Caco-2 (cell line): ENCODE measurements at places on chromosomes 6 and 20. TPM values are rescaled to one million over a fixed set of nuclear protein-coding genes. Genes with fewer than 3 reads are reported as not detected.

MYLK4 gene
- total RNA-seq: 0.65 and 0.75 TPM in 2 replicates

COL12A1 gene
- total RNA-seq: 61.8 and 68.0 TPM in 2 replicates

PPP1R3G gene
- total RNA-seq: 0.14 and 0.18 TPM in 2 replicates

SALL4 gene
- total RNA-seq: 75.8 and 84.5 TPM in 2 replicates

- no peaks in the 10 kb centered on the region for H3K27me3 ChIP-seq
- no peaks in the 10 kb centered on the region for H3K4me1 ChIP-seq
- H3K27ac ChIP-seq: no peak overlapping the region
- no peak for DNase-seq
- no peaks in the 10 kb centered on the region for H3K36me3 ChIP-seq
Measured at GRCh38 chr6:22471132-22471690, 98.2 kb upstream of the HDGFL1 start.

GRCh38 chr20:62027698-62028321, 37.9 kb downstream of the TAF4 start:
- no peaks in the 10 kb centered on the region for H3K27me3 ChIP-seq
- H3K27ac ChIP-seq: no peak overlapping the region
- H3K4me3 ChIP-seq: no peak overlapping the region
- no peaks in the 10 kb centered on the region for H3K4me1 ChIP-seq
- DNase-seq: no peak

- H3K4me1 ChIP-seq: peaks cover 30% of the 10 kb centered on the region
- H3K27ac ChIP-seq: peak overlapping the region; percentile 25
- peaks cover 8% of the 10 kb centered on the region for H3K36me3 ChIP-seq
- no peak overlapping the region for H3K4me3 ChIP-seq
- no peaks in the 10 kb centered on the region for H3K27me3 ChIP-seq
Measured at GRCh38 chr20:17955302-17955701, 13.3 kb downstream of the SNX5 start.

DNA sequence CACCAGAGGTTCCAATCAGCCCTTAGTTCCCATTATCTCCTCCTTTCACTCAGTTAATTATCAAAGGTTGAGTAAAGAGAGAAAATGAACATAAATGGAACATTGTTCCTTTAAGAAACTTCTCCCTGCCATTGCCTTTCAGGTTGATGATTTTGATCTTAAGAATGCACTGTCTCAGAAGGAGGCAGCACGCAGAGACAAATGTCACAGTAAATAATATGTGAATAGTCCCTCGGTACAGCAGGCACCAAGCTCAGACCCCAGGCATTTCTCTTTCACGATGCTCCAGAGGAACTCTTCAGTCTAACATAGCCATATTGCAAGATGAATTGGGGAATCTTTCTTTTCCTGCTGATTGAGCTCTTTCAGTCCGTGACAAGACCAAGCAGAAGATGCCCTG, 435.3 kb upstream of the SPTLC3 start:
- H3K27me3 ChIP-seq: no peaks in the 10 kb centered on the region; the same call in 1 of the 2 replicates
- DNase-seq: no peak

DNA sequence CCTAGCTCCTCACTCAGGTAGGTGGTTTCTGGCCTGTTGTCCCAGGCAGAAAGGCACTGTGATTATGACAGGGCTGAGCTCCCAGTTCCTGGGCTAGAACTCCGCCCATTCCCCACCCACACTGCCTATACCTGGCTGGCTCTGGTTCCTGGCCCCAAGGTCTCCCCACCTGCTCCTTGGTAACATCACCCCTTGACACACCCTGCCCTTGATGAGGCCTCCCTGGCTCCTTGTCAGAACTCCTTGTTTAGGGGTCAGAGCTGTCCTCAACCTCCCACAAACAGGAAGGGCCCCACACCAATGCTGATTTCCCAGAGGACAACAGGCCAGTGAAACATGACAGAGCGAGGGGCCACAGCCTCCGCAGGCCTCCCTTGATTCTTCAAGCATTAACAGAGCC, 15.5 kb upstream of the MYMX start:
- peaks cover 30% of the 10 kb centered on the region for H3K4me1 ChIP-seq
- peak overlapping the region; percentile 59 for H3K27ac ChIP-seq
- H3K27me3 ChIP-seq: no peaks in the 10 kb centered on the region
- no peaks in the 10 kb centered on the region for H3K36me3 ChIP-seq

GRCh38 chr6:84638286-84638685, 126.1 kb downstream of the TBX18 start:
- H3K27ac ChIP-seq: no peak overlapping the region
- H3K36me3 ChIP-seq: no peaks in the 10 kb centered on the region
- no peak for DNase-seq
- no peaks in the 10 kb centered on the region for H3K4me1 ChIP-seq

DNA sequence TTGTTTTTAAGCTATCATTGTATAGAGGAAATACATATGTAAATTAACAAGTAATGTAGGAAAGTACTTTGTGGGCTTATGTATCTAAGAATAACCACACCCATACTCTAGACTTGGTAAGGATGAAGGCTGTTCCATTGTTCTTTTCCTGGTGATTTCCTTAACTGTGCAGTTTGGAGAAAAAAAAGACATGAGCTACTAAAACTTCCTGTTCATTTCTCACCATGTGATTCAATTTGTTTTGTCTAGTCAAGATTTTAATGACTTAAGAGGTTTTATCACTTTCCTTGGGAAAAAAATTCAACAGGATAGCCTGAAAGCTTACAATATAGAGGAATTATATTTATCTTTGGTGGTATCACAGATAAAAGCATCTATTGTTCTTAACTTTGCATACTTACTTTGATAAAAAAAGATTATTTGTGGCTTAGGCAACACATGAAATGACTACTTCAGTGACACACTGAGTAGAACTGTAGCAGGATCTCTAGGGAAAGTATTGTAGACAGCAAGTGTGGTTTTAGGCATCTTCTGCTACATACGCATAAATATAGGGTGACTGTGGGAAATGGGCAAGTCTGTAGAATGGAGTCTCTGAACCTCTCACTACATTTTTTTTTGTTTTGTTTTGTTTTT, 80.3 kb downstream of the GJA1 start:
- no peaks in the 10 kb centered on the region for H3K27me3 ChIP-seq
- H3K4me1 ChIP-seq: 0 out of 2 replicates have a peak, but pooled peaks cover under 1% of the 10 kb centered on the region
- no peak for DNase-seq
- H3K4me3 ChIP-seq: no peak overlapping the region
- H3K36me3 ChIP-seq: no peaks in the 10 kb centered on the region
- no peak overlapping the region for H3K27ac ChIP-seq

DNA sequence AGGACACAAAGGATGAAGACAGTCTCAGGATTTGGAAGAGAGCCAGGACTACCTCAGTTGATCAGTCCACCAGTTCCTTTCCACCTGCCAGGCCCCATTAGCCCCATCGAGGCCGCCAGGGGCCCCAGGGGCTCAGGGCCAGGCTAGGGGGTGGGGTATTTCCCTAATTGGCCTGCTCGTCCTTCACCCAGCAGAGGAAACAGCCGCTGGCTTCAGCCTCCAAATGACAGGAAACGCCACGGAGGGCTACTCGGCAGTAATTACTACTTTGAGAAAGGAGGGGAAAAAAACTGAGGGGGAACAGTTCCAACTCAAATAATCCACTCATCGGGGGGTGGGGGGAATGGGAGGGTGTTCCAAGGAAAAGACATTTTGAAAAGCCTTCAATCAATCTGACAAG, 42.7 kb downstream of the MAFB start:
- peaks cover 1% of the 10 kb centered on the region; the same call in 1 of the 2 replicates for H3K27me3 ChIP-seq
- no peak for DNase-seq
- H3K4me1 ChIP-seq: no peaks in the 10 kb centered on the region
- no peaks in the 10 kb centered on the region for H3K36me3 ChIP-seq

DNA sequence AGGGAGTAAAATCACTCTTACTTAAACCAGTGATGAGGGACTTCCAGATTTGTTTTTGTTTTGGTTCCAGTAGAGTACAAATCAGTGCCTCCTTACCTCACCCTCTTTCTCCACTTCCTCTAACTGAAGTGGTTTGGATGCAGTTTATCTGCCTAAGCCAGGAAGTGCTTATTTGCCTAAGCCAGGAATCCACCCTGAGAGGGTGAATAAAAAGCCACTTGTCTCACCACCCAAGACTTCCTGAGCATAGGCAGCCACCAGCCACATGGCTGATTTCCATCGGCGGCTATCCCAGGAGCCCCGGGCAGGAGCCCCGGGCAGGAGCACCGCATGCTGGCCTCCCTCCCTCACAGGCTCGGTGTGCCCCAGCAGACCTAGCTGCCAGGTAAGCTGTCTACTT, 12.0 kb downstream of the LRP11 start:
- DNase-seq: no peak
- H3K4me1 ChIP-seq: peaks cover 27% of the 10 kb centered on the region
- no peak overlapping the region for H3K27ac ChIP-seq
- H3K36me3 ChIP-seq: no peaks in the 10 kb centered on the region
- no peak overlapping the region for H3K4me3 ChIP-seq
- H3K27me3 ChIP-seq: no peaks in the 10 kb centered on the region

- no peak for DNase-seq
- no peaks in the 10 kb centered on the region for H3K36me3 ChIP-seq
- no peaks in the 10 kb centered on the region for H3K27me3 ChIP-seq
- H3K4me1 ChIP-seq: no peaks in the 10 kb centered on the region
- no peak overlapping the region for H3K4me3 ChIP-seq
Measured at GRCh38 chr6:72835749-72836148, 213.9 kb downstream of the KCNQ5 start.

GRCh38 chr20:46013829-46014516, 5.3 kb downstream of the MMP9 start:
- no peaks in the 10 kb centered on the region for H3K36me3 ChIP-seq
- H3K27ac ChIP-seq: no peak overlapping the region
- H3K27me3 ChIP-seq: no peaks in the 10 kb centered on the region; the same call in 1 of the 2 replicates
- H3K4me1 ChIP-seq: peaks cover 8% of the 10 kb centered on the region
- peak; percentile 81 for DNase-seq
- H3K4me3 ChIP-seq: peak overlapping the region; percentile 16; the same call in 1 of the 2 replicates

DNA sequence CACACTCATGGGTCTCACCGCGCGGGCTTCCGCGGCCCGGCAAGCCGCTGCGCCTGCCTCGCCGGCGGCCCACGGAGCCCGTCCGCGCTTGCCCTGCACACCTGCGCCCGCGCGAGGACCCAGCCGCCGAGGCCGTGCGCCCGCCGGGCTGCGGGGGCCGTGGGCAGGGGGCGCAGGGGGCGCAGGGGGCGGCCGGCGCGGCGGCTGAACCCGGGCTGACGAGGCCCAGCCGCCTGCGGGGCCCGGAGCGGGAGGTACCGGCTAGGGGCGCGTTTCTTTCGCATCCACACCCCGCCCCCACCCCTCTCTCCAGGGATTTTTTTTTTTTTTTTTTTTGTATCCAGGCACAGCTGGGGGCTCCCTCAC, 43.8 kb upstream of the OSTM1 start:
- H3K36me3 ChIP-seq: no peaks in the 10 kb centered on the region
- H3K27ac ChIP-seq: no peak overlapping the region
- peak overlapping the region; percentile 49 for H3K4me3 ChIP-seq
- H3K4me1 ChIP-seq: no peaks in the 10 kb centered on the region
- no peak for DNase-seq

GRCh38 chr6:42428326-42429041, 23.2 kb downstream of the TRERF1 start:
- H3K27ac ChIP-seq: no peak overlapping the region
- DNase-seq: no peak
- H3K4me1 ChIP-seq: peaks cover 7% of the 10 kb centered on the region; the same call in 1 of the 2 replicates

GRCh38 chr6:39360378-39360777, 37.9 kb upstream of the KCNK16 start:
- no peak overlapping the region for H3K4me3 ChIP-seq
- H3K36me3 ChIP-seq: no peaks in the 10 kb centered on the region
- no peaks in the 10 kb centered on the region for H3K4me1 ChIP-seq
- no peak for DNase-seq

GRCh38 chr20:20414640-20415220, 46.8 kb downstream of the INSM1 start:
- no peaks in the 10 kb centered on the region for H3K27me3 ChIP-seq
- no peaks in the 10 kb centered on the region; the same call in 1 of the 2 replicates for H3K36me3 ChIP-seq
- H3K4me1 ChIP-seq: no peaks in the 10 kb centered on the region

DNA sequence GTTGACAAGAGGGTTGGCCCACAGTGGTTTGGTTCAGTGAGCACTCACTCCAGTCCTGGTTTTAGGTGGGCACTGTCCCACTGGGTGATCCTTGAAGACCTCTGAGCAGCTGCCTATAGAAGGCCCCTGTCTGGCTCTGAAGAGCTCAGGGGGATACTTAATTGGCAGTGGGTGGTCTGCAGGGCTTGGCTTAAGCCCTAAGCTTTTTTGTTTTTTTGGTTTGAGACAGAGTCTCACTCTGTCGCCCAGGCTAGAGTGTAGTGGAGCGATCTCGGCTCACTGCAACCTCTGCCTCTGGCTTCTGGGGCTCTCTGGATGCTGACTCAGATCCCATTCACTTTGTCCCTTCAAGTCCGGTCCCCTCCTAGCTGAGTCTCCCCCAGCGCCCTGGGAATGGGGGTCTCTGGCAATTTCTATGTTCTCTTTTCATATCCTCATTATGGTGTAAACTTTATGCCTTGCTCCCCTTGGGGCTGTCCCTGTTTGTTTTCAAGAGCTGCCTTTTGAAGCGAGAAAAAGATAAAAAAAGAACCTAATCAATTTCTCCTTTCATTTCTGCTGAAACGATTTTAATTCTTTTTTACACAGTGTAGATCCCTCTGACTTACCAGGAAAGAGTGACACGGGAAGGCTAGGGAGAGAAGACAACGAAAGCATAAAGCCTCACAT, 12.2 kb upstream of the KCNG1 start:
- peaks cover 1% of the 10 kb centered on the region; the same call in 1 of the 2 replicates for H3K27me3 ChIP-seq
- no peak overlapping the region for H3K27ac ChIP-seq
- DNase-seq: no peak
- H3K4me1 ChIP-seq: no peaks in the 10 kb centered on the region

GRCh38 chr6:147779624-147780023, 271.1 kb downstream of the SAMD5 start:
- no peak for DNase-seq
- no peak overlapping the region for H3K27ac ChIP-seq
- no peaks in the 10 kb centered on the region for H3K27me3 ChIP-seq
- H3K4me1 ChIP-seq: peaks cover 4% of the 10 kb centered on the region; the same call in 1 of the 2 replicates
- H3K36me3 ChIP-seq: no peaks in the 10 kb centered on the region

GRCh38 chr20:17873410-17874270, 95.0 kb downstream of the SNX5 start:
- peaks cover 48% of the 10 kb centered on the region for H3K4me1 ChIP-seq
- H3K27me3 ChIP-seq: no peaks in the 10 kb centered on the region
- H3K4me3 ChIP-seq: no peak overlapping the region
- H3K36me3 ChIP-seq: no peaks in the 10 kb centered on the region

DNA sequence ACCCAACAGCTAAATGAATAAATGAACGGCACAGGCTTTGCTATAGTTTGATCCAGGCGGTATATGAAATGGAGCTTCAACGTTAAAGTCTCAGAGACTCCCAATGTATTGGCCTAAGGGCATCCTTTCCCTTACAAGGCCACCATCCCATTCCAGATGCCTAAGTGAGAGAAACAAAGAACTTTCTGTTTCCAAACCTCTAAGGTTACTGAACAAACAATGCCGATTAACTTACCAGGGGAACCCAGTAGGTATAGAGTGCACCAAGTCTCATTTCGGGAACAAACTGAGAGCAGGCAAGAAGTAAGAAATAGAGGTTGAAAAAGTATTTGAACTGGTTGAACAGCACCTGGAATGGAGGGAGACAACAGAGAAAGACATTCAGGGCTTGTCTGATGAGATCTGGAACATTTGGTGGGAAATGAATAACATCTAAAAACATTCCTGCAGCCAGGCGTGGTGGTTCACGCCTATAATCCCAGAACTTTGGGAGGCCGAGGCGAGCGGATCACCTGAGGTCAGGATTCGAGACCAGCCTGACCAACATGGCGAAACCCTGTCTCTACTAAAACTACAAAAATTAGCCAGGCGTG, 42.5 kb downstream of the ATP9A start:
- H3K36me3 ChIP-seq: no peaks in the 10 kb centered on the region; the same call in 1 of the 2 replicates
- peak overlapping the region; percentile 13 for H3K27ac ChIP-seq
- peaks cover 22% of the 10 kb centered on the region for H3K4me1 ChIP-seq
- no peak overlapping the region for H3K4me3 ChIP-seq
- no peaks in the 10 kb centered on the region for H3K27me3 ChIP-seq

- no peak overlapping the region for H3K4me3 ChIP-seq
- H3K4me1 ChIP-seq: no peaks in the 10 kb centered on the region
- DNase-seq: no peak
- no peaks in the 10 kb centered on the region for H3K36me3 ChIP-seq
- H3K27ac ChIP-seq: no peak overlapping the region
- no peaks in the 10 kb centered on the region for H3K27me3 ChIP-seq
Measured at GRCh38 chr6:170205126-170205525, 85.8 kb downstream of the DLL1 start.
